Activated naive CD8-positive, alpha-beta T cell treated with anti-CD3 and anti-CD28 coated beads for 36 hours (primary cell): ENCODE measurements at places on chromosomes 11 and 22. TPM values are rescaled to one million over a fixed set of nuclear protein-coding genes. Genes with fewer than 3 reads are reported as not detected.

SPINDOC gene
- total RNA-seq, result 29.3 TPM

SYT12 gene
- not detected for total RNA-seq

GRCh38 chr22:28477556-28477955, 202.1 kb downstream of the TTC28 start:
- no peak overlapping the region for H3K4me3 ChIP-seq
- peaks cover 7% of the 10 kb centered on the region for H3K27me3 ChIP-seq
- H3K4me1 ChIP-seq, result no peaks in the 10 kb centered on the region
- no peaks in the 10 kb centered on the region for H3K36me3 ChIP-seq

NELL1 gene
- not detected for total RNA-seq

DNA sequence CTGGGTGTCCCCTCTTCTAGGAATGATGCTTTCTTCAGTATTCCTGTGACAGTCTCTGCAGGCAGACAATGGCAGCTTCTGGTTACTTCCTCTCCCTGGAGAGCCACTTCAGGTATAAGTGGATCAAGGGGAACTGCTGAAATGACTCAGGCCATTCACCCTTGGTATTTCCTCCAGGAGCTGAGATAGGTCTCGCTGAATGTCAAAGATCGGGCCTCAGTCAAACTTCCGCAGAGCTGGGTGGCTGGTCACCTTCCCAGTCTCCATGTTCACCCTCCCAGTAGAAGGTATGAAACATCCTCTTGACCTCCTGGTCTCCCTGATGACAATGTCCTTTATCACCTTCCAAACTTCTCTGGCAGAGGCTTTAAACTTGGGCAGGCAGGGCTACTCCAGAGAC, 1.8 kb upstream of the ANKK1 start:
- no peak overlapping the region for H3K4me3 ChIP-seq
- DNase-seq, result no peak
- no peaks in the 10 kb centered on the region for H3K4me1 ChIP-seq
- H3K36me3 ChIP-seq, result peaks cover 5% of the 10 kb centered on the region
- H3K27ac ChIP-seq, result no peak overlapping the region

DNA sequence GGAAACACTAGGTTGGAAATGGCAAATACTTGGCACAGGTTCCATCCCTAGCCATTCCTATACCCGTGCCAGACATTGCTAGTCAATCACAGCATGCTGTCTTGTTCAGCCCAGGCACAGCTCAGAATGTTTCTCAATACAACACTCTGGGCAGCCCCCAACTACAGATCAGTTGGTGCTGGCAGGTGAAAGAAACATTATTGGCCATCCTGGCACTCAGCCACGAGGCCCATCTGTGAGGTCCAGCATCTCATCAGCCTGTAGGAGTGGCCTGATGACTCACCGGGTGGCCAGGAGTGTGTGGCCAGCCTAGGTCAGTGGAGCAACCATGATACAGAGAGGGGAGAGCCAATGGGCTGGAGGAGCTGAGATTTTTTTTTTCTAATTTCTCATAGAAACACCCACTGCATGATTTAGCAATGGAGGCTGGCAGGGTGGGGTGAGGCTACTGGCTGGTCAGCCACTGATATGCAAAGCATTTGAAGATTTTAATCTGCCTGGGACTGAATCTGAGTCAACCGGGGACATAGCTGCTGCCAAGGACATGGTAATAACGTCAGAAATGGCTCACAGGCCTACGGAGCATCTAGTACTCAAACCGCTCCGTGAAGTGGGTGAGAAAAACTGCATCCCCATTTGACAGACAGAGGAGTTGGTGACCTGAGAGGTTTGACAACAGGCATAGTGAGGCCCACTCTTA, 5.4 kb downstream of the MYO18B start:
- no peaks in the 10 kb centered on the region for H3K27me3 ChIP-seq
- no peak for DNase-seq
- no peak overlapping the region for H3K4me3 ChIP-seq
- peak overlapping the region; percentile 53 for H3K27ac ChIP-seq

- H3K4me1 ChIP-seq, result no peaks in the 10 kb centered on the region
- H3K27me3 ChIP-seq, result peaks cover 4% of the 10 kb centered on the region
- H3K27ac ChIP-seq, result no peak overlapping the region
Observed at GRCh38 chr11:12995188-12995587, 13.9 kb upstream of the RASSF10 start.

MYEOV gene
- not detected for total RNA-seq

DNA sequence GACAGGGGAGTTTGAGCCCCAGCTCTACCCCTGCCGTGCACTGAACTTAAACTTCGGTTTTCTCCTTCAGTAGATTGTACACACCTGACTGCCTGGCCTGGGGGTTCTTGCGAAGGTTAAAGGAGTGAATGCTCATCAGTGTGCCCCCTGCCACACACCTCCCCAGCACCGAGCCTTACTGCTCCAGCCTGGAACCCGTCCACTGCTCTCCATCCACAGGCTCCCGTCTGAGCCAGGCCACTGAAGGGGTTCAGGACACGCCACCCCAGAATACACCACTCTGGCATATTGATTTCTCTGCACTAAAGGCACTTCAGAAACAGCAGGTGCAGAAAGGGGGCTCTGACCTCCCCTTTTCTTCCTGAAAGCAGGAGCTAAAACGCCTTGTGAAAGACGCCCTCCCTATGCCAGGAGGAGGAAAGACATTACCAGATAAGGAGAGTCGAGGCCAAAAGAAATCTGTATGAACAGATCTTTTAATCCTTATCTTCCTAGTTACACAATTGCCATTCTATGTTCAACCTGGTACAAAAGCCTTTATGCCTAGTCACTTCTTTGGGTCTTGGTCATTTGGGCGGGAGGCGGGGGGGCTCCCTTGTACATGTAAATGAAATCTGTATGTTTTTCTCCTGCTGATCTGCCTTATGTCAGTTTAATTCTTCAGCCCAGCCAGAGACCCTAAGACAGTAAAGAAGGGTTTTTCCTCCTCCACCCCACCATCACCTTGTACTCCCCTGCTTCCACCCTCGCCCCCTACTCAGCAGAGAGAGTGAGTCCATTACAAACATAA, 1.9 kb upstream of the SSTR3 start:
- peaks cover 43% of the 10 kb centered on the region for H3K4me1 ChIP-seq
- peaks cover 22% of the 10 kb centered on the region for H3K36me3 ChIP-seq
- no peaks in the 10 kb centered on the region for H3K27me3 ChIP-seq
- no peak overlapping the region for H3K27ac ChIP-seq
- no peak overlapping the region for H3K4me3 ChIP-seq

DNA sequence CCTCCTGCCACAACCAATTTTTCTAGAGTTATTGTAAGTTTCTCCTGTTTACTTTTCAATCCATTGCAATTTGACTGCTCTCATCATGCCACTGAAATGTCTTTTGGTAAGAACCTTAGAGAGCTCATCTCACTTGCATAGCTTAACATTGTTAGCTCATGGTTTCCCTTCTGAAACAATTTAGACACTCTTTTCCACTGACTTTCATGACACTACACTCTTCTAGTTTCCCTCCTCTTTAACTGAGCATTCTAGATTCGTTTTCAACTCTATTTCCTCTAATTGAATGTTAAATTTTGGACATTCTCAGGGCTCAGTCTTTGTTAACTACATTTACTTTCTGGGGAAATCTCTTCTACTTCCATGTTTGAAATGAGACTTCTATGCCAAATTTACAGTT, 369.1 kb downstream of the JRKL start:
- H3K4me1 ChIP-seq, result no peaks in the 10 kb centered on the region
- no peaks in the 10 kb centered on the region for H3K36me3 ChIP-seq

DNA sequence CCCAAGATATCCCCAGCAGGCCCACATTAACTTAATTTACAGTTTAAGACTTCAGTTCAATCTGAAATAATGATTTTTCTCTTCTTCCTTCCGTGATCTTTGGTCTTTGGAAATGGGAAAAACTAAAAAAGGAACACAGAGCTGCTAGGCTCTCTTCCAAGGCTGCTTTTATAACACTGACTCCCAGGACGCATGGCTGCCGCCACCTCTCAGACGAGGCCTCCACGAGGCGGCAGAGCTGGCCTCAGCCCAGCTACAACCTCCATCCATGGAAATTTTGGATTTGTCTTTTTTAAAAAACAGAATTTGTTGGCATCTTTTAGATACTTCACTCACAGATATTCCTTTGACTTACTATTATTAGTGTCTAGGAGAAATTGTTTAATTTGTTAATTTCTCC, 385.5 kb upstream of the SYN3 start:
- H3K36me3 ChIP-seq, result peaks cover 2% of the 10 kb centered on the region
- no peak for DNase-seq
- H3K4me3 ChIP-seq, result no peak overlapping the region
- no peak overlapping the region for H3K27ac ChIP-seq
- H3K27me3 ChIP-seq, result peaks cover 13% of the 10 kb centered on the region

DNA sequence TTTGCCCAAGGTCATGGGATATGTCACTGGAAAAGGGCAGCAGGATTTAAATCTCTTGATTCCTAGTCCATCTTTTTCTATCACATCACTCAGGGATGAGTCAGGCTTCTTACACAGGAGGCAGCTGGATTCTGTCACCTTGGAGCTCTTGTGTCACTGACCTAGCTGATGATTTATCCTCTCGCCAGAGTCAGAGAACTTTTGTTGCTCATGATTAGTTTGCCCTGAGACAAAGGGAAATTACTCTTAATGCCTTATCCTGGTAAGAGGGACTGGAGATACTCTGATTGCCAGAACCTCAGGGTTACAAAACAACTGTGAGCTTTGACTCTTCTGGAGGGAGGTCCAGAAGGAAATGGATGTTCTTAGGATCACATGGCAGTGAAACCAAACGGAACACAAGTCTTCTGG, 10.1 kb downstream of the COA4 start:
- peaks cover 2% of the 10 kb centered on the region for H3K4me1 ChIP-seq
- no peak overlapping the region for H3K27ac ChIP-seq
- DNase-seq, result no peak

DNA sequence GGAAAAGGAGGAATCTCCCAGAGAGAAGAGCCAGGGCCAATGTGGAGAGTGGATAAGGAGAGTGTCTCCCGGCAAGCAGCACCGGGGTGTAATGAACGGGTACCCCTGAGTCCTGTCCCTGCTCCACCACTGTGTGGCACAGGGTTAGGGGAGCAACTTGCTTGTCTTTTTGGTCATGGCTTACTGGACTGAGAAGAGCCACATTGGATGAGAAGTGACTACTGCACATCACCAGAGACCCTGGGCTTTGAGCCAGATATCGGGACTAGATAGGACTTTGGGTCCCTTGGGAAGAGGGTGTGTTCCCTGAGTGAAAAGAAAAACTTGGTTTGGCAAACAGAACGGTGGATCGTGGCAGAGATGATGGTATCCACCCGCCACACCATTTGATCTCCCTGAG, 24.6 kb downstream of the SDHAF2 start:
- DNase-seq, result no peak
- H3K36me3 ChIP-seq, result peaks cover 4% of the 10 kb centered on the region
- no peak overlapping the region for H3K4me3 ChIP-seq
- no peaks in the 10 kb centered on the region for H3K27me3 ChIP-seq
- peaks cover 4% of the 10 kb centered on the region for H3K4me1 ChIP-seq

C1QTNF5 gene
- total RNA-seq, result not detected

- H3K4me3 ChIP-seq, result no peak overlapping the region
- DNase-seq, result no peak
- H3K27ac ChIP-seq, result no peak overlapping the region
- no peaks in the 10 kb centered on the region for H3K27me3 ChIP-seq
Observed at GRCh38 chr11:83956119-83956697, 670.0 kb upstream of the CCDC90B start.

- H3K27me3 ChIP-seq, result no peaks in the 10 kb centered on the region
- H3K36me3 ChIP-seq, result no peaks in the 10 kb centered on the region
- peak overlapping the region; percentile 40 for H3K27ac ChIP-seq
- DNase-seq, result peak; percentile 65
Observed at GRCh38 chr11:2533587-2534133, 88.9 kb downstream of the KCNQ1 start.

CYTH4 gene
- total RNA-seq, result 16.6 TPM

CBX7 gene
- 11.6 TPM for total RNA-seq

OR51B5 gene
- total RNA-seq, result not detected

GGT1 gene
- total RNA-seq, result 12.3 TPM

- H3K27ac ChIP-seq, result no peak overlapping the region
- no peaks in the 10 kb centered on the region for H3K27me3 ChIP-seq
- no peaks in the 10 kb centered on the region for H3K36me3 ChIP-seq
- H3K4me1 ChIP-seq, result no peaks in the 10 kb centered on the region
Observed at GRCh38 chr22:20009018-20009491, 7.6 kb downstream of the ARVCF start.

DNA sequence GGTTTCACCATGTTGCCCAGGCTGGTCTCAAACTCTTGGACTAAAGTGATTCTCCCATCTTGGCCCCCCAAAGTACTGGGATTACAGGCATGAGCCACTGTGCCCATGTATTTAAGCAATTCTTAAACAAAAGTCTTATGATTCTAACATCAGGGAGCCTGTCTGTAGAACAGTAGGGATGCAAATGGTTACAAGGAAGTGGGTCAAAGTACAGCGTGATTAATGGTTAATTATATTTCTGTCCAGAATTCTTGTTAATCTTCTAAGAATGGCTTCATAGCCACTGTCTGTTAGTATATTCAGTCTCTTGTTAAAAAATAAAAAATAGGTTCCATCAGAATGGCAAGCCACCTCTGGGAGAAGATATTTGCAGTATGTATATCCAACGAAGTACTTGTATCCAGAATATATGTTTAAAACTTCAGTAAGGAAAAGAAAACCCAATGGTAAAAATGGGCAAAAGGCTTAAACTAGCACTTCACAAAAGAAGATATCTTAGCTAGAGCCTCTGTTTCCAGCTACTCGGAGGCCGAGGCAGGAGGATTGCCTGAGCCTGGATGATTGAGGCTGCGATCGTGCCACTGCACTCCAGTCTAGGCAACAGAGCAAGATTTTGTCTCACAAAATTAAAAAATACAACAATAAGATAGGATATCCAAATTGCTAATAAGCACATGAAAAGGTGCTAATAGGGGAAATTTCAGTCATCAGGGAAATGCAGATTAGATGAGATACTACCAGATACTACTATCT, 22.9 kb downstream of the ATG13 start:
- DNase-seq, result no peak
- H3K27me3 ChIP-seq, result no peaks in the 10 kb centered on the region

TM7SF2 gene
- 14.7 TPM for total RNA-seq
